ENCODE measurements at places on chromosomes 5 and 9. TPM values are rescaled to one million over a fixed set of nuclear protein-coding genes. Genes with fewer than 3 reads are reported as not detected.

- DNase-seq, result peak; percentile 75
Observed at GRCh38 chr5:181204113-181204825, 727 bp downstream of the TRIM7 start.

Gene GRM6
- not detected for total RNA-seq

- no peak for DNase-seq
Observed at GRCh38 chr5:56053363-56053762, 58.6 kb upstream of the IL6ST start.

- no peak for DNase-seq
Observed at GRCh38 chr9:135498381-135499126, 1.9 kb upstream of the MRPS2 start.

DNA sequence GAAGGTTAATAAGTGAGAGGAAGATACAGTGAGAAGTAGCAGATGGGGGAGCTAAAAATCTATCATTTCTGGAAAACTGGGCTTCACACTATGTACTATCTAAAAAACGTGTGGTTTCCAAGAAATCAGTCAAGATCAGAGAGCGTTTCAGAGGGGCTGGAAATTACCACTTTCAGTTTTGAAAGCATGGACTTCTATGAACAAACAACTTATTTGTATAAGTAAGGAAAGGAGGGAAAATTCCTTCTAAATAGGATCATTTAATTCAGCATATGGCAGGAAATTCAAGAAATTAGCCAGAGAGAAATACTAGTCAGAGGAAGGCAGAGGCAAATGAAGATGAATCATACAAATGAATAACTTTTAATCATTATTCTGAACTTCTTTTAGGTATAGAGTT lies 11.3 kb downstream of the TNC start:
- no peak for DNase-seq

Gene RPL35
- total RNA-seq, result 1,905 TPM

- no peak for DNase-seq
Observed at GRCh38 chr5:27962198-27962597, 923.8 kb upstream of the CDH9 start.

Gene ANXA6
- total RNA-seq, result 315 TPM
